ENCODE measurements at places on chromosomes 4 and X. TPM values are rescaled to one million over a fixed set of nuclear protein-coding genes. Genes with fewer than 3 reads are reported as not detected.

PLS3 gene
- 243 TPM for total RNA-seq

SPANXN3 gene
- not detected for total RNA-seq

GAB3 gene
- total RNA-seq: 0.24 TPM

CCDC120 gene
- 1.2 TPM for total RNA-seq

CNGA1 gene
- 1.9 TPM for total RNA-seq

DDIT4L gene
- 1.2 TPM for total RNA-seq

GYPE gene
- total RNA-seq: not detected

UGT2B17 gene
- not detected for total RNA-seq

SMIM31 gene
- total RNA-seq: not detected

PAGE2 gene
- not detected for total RNA-seq

PARM1 gene
- total RNA-seq: 0.21 TPM

TRMT10A gene
- total RNA-seq: 8.9 TPM

NUDT11 gene
- total RNA-seq: 9.6 TPM

DKK2 gene
- total RNA-seq: under 0.01 TPM

PRKG2 gene
- total RNA-seq: 1.2 TPM

TRIM61 gene
- under 0.01 TPM for total RNA-seq

CLIC2 gene
- total RNA-seq: under 0.01 TPM
